Lower lobe of right lung (tissue), 2 donors: ENCODE measurements at places on chromosomes 2 and 18.

DNA sequence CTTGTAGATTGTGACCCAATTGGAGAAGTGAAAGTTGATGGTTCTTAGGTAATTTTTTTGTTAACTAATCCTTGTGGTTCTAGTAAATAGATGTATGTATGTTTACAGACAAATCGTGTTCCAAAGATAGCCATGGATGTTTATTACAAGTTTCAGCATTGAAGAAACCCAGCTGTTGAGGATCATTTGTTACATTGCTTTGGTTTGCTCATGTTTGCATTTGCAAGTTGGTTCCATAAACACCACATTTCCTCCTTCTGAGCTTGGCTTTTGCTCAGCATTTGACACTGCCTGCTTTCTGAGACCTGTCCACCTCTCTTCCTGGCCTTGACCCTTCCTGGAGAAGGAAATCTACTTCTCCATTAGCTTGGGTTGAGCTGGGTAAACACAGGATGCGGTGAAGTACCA, 1.8 kb upstream of the CCDC68 start:
- DNase-seq = no peak

- no peak for DNase-seq
These were observed 300.4 kb downstream of the KCNS3 start for GRCh38 chr2:18178736-18179349.

DNA sequence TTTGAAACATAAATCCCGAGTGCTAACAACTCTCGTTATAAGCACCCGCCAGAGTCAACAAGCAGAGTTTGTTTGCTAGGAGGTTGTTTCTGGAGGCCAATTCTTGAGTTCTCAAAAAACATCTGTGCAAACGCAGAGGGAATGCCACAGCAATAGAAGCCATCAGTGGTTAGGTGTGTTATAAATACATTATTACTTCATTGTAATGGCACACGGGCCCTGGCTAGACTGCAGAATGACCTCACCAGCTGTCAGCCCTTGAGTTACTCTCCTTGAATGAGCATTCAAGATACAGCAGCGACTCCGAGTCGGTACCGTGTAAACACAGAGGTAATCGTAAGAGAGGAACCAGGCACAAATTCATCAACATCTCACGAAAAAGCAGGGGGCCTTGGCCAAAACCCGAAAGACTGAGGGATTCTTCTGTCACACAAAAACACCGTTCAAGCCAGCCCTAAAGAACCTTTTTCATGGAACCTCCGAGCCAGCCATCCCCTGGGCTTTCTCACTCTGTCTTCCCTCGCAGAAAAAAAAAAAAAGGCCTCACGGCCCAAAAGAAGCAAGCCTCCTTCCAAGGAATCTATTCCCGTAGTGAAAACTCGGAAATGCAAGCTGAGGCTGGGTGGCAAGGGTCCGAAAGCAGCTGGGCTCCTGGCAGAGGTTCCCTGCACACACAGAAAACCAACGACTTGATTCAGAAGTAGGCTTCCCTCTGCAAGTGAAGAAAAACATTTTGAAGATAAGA, 133.7 kb upstream of the MEIS1 start:
- DNase-seq = no peak

DNA sequence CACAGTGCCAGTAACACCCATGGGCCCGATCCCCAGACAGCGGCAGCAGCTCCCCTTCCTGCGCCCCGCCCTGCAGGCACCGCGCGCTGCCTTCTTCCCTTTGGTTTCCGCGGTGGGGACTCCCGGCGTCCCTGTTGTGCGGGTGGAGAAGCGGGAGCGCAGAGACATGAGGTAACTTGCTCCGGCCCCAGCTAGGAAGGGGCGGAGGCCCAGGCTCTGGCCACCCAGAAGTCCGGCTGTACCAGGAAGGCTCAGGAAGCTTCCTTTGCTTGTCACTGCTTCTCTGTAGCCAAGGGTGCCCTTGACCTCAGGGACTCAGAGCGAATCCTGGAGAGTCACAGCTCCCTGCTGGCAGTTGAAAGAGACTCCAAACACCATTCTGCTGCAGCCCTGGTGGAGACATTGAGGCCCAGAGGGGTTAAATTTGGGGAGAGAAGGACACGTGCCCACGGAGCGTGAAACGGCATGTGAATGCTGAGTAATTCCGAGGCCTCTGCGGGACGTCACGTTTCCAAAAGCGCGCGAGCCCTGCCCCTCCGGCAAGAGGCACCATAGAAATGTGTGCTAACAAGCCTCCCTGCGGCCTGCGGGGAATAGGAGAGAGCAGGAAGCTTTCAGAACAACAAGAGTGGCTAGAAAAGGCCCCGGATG, 6.7 kb upstream of the ADCY3 start:
- DNase-seq = peak; percentile 65

- no peak for DNase-seq
These were observed 2.1 kb upstream of the GAREM2 start for GRCh38 chr2:26170795-26171194.

DNA sequence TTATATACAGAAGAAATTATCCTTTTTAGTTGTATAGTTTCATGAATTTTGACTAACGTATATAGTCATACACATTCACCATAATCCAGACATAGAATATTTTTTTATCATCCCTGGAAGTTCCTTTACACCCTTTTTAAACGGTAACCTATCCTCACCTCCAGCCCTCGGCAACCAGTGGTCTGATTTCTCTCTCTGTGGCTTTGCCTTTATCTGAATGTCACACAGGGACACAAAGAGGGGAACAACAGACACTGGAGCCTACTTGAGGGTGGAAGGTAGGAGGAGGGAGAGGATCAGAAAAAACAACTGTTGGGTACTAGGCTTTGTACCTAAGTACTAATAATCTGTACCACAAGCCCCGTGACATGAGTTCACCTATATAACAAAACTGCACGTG, 191.9 kb downstream of the MC4R start:
- DNase-seq = no peak

DNA sequence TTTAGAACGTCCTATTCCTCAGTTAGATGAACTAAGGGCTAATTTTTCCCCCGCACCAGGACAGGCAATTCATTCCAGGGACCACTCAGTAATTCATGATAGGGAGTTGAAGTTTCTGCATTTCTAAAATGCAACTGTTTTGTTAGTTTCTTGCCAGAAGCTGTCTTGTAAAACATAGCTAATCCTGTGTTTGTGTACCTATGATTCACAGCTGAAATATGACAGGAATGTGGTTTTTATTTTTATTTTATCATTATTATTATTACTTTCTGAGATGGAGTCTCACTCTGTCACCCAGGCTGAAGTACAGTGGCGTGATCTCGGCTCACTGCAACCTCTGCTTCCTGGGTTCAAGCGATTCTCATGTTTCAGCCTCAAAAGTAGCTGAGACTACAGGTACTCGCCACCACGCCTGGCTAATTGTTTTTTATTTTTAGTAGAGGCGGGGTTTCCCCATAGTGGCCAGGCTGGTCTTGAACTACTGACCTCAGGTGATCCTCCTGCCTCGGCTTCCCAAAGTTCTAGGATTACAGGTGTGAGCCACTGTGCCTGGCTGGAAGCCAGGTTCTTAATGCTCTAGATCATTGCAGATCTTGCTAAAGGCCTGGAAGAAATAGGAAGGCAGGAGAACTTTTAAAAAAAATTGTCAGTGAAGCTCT, 154.8 kb upstream of the FHL2 start:
- no peak for DNase-seq

DNA sequence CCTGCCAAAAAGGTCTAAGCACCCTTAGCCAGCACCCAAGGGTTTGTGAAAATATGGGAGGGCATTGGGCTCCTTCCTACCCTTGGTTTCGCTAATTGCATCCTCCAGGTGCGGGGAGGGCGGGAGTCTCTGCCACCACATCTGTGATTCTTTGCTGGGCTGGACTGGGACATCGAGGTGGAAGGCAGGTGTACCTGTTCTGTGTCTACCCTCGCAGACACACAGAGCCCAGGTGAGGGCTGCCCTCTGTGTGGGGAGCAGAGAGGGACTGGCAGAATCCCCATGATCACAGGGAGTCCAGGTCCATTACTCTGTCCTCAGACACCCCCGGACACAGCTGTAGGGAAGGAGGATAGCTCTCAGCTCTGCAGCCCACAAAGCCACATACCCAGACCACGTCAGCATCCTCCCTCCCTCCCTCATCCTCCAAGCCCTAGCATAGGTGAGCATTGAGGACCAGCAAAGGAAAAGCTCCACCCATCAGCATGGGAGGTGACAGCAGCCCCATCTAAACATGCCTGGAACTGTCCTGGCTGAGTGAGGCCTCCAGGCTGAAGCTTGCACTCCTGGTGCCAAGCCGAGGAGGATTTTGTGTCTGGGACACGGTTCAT, 49.8 kb downstream of the PLB1 start:
- DNase-seq = no peak

DNA sequence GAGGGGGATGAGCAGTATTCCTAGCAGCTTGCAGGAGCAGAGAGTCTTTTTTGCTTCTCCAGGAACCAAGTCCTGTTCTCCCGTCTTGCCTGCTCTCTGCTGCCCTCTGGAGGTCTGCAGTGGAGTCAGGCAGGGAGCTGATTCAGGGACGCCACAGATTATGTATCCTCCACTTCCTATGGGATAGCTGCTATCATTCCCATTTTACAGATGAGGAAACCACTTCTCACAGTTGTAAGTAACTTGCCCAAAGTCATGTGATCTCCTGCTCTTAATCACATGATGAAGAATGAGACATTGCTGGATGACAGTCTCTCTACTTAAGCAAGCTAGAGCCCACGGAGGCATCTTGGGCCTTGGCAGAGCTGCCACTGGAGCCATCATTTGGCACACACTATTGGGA, 8.3 kb downstream of the SLC4A5 start:
- DNase-seq = peak; percentile 75

GRCh38 chr2:425947-426346, 138.1 kb upstream of the ALKAL2 start:
- no peak for DNase-seq

GRCh38 chr2:167048829-167049228, 160.5 kb downstream of the XIRP2 start:
- no peak for DNase-seq

- DNase-seq = no peak
These were observed 571.2 kb upstream of the TNP1 start for GRCh38 chr2:217430916-217431576.

GRCh38 chr18:36297417-36298125, at the start of gene FHOD3:
Gene FHOD3, plus strand, starts transcription at chr18:36297713. Its CDS starts 123 bp downstream, at chr18:36297836.
- peak; percentile 57 for DNase-seq

DNA sequence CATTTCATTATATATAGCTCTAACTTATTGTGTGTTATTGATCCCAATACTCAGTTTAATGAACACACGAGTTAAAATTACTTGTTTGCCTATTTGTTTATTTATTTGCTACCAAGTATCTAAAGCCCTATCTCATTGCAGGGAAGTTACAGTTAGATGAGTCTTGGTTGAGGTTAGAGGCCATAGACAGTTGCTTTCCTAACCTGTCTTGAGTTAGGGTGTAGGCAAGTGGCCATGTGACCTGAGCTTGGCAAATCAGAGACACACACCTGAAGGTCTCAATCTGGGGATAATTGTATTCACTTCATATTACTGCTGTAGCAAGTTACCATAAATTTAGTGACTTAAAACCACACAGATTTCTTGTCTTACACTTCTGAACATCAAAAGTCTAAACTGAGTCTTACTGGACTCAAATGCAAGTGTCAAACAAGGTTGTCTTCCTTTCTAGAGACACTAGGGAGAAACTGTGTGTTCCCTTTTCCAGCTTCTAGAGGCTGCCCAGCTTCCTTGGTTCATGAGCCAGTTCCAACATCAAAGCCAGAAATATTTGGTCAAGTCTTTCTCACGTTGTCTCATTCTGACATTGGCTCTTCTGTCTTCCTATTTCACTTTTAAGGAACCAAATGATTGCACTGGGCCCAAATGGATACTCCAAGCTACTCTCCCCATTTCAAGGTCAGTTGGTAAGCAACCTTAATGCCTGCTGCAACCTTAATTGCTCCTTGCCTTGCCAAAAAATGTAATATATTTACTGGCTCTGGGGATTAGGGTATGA, 39.7 kb downstream of the COL3A1 start:
- no peak for DNase-seq

DNA sequence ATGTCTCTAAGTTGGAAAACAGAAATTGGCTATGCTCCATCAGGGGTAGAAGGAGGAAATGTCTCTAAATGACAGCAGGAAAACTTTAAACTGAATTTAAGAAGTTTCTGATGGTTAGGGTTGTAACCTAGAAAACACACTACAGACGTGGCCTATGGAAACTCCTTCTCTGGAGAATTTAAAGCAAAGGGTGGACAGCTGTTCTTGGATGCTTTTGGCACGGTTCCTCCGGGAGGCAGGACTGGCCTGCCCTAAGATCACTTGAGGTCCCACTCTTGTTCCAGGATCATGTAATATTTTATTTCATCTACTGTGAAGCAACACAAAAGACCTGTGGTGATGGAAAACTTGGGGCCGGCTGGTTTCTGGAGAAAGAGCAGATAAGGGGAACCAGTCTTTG, 77.0 kb downstream of the NRP2 start:
- no peak for DNase-seq

DNA sequence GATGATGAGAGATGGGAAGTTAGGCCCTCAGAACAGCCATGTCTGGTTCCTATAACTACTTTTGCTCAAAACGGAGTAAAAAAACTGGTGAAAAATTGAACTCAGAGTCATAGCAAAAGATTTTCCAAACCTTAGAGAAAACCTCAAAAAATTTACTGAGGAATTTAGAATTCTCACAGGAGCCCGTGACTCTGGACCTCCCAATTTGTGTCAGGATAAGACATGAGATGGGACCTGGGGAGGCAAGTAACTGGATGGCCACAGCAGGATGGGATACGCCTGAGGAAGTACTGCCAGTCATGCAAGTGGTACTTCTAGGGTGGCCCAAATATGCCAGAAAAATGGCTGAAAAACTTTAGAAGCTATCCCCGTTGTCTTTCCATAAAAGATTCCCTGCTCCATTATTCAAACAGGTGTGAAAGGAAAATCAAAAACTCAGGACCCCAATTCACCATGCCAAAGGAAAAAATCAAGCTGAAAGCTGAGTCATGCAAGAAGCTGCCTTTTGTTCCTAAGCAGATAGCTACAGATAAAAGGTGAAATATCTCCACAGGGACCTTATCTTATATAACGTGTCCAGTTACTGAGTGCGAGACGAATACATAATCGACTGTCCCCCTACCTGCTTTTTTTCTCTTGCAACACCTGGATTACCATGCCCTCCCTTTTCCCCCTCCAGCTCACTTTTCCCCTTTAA, 34.1 kb upstream of the LIPG start:
- no peak for DNase-seq

DNA sequence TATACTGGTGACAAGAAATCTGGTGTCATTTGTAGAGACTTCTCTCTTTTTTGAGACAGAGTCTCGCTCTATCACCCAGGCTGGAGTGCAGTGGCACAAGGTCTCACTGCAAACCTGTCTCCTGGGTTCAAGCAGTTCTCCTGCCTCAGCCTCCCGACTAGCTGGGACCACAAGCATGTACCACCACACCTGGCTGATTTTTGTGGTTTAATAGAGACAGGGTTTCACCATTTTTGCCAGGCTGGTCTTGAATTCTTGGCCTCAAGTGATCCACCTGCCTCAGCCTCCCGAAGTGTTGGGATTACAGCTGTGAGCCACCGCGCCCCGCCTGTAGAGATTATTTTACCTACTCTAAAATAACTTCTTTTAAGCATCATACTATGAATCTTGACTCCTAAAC, 6.5 kb downstream of the HNRNPLL start:
- DNase-seq = no peak

DNA sequence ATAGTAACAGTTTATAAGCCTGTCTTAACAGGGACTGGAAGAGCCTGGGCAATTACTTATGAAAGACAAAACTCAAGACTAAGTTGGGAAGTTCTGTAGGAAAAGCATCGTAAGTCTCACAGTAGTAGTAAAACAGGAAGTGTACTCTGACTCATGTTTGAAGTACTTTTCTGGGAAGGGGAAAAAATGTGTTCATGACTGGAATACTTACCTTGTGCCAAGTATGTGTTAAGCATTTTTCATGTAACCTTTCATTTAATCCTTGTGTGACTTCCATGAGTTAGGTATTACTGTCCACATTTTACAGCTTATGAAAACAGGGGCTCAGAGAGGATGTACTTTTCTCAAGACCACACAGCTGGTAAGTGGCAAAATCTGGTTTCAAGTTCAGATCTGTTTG, 13.7 kb upstream of the SKOR2 start:
- no peak for DNase-seq
